ENCODE measurements at places on chromosomes 6 and 20.

DNA sequence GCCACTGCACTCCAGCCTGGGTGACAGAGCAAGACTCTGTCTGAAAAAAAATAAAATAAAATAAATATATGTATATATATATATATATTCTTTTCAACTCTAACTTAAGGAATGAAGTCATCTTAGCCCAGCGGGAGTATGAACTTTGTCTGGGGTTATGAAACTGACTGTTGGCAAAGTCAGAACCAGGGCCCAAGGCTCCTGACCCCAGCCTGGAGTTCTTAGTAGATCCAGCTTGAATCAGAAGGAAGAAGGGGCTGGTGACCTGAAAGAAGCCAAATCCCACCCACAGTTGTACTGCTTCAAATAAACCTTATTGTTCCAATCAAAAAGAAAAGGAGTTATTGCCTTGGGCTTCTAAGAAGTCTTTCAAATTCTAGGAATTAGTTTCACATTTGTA, 83.1 kb upstream of the MAP7 start:
- no peak for DNase-seq

GRCh38 chr6:112744827-112745226, 397.7 kb downstream of the RFPL4B start:
- DNase-seq = no peak

DNA sequence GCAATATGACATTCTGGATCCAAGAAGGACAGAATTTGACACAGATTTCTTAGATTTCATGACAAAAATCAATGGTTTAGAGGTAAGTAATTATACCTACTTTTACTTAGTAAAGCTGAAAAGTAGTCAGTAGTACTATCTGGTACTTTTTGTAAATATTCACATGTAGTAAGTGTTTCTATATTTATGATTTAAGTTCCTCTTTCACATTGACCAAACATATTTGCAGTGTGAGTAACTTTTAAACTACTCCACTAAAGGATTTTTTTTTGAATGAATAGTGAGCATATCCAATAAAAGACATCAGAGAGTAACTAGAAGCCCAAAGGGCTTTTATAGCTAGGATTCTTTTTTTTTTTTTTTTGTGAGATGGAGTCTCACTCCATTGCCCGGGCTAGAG, 60.8 kb downstream of the DNAH8 start:
- no peak for DNase-seq

DNA sequence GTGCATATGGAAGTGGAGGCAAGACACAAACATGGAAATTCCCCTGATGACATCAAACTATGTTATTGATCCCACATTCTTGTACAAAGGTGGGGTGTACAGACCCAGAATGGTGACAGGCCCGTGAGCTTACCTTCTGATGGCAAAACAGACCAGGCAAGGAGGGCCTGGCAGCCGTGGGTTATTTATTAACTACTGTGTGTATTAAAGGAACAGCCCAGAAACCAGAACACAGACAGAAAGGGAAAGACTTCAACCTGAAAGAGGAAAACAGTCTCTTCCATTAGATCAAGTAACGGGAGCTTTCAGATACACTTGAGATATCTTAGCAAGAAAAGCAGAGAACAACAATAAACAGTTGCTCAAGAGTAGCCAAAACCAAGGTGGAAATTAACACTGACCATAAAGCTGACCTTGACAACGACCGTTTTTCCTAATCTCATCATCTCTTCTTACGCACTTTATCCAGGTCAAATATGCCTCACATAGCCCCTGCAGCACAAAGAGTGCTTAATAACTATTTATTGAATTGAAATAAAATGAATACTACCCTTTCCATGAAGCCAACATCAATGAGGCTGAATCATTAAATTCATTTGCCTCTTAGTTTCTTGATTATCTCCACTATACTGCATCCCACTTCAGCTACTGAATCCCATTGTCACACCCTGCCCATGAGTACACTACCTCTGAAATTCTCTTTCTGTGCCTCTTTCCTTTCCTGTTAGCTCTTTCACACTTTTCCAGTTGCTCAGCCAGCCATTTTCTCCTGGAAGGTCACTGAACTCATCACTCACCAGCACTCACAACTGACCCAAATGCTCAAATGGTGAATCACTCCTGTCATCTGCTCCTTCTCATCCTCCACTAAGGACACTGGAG, 67.4 kb downstream of the MOXD1 start:
- no peak for DNase-seq

- DNase-seq = no peak
Observed at GRCh38 chr6:158767709-158768108, 51.5 kb downstream of the EZR start.

DNA sequence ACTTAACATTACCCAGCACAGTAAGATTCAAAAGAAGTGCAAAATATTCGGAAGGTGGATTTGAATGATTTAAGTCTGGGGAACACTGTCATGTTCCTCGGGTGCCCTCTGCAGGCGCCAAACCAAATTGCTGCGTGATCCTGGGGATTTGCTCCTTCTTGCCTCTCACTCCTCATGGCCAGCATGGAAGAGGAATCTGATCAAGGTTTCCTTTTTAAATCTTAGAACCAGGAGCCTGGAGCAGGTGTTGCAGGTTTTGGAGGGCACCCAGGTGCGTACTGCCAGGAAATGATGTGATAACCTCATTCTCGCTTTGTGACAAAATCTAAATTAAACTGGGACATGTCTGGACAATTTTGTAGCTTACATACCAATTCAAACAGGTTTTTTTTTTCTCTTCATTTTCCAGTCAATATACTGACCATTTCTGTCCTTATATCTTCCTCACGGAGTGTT, 8.1 kb upstream of the PFDN4 start:
- no peak for DNase-seq

- DNase-seq = no peak
Observed at GRCh38 chr6:125004198-125004597, 42.0 kb downstream of the RNF217 start.

DNA sequence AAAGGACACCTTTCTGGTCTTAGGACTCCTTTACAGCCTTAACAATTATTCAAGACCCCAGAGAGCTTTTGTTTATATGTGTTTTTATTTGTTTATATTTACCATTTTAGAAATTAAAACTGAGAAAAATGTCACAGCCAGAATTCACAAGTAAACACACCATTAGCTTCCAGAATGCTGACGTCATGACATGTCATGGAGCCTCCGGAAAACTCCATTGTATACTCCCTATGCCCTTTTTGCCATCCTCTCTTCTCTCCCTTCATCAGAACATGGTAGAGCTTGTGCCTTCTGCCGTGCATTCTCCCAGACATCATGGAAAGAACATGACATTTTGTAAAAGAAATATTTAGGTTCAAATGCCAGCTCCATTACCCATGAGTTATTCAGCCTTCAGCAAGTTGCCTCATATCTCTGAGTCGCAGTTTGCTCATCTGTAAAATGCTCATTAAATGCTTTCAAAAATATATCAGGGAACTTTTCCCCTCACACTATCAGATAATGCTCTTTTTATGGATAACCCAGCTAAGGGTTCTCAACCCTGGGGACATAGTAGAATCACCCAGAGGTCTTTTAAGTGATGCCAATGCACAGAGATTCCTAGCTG, 27.8 kb downstream of the TNFAIP3 start:
- no peak for DNase-seq

GRCh38 chr6:63589952-63590411, 17.7 kb downstream of the LOC128125822 start:
- no peak for DNase-seq

- DNase-seq = no peak
Observed at GRCh38 chr6:7052443-7053011, 55.2 kb upstream of the RREB1 start.

- no peak for DNase-seq
Observed at GRCh38 chr20:63047267-63047666, 40.5 kb upstream of the BHLHE23 start.

DNA sequence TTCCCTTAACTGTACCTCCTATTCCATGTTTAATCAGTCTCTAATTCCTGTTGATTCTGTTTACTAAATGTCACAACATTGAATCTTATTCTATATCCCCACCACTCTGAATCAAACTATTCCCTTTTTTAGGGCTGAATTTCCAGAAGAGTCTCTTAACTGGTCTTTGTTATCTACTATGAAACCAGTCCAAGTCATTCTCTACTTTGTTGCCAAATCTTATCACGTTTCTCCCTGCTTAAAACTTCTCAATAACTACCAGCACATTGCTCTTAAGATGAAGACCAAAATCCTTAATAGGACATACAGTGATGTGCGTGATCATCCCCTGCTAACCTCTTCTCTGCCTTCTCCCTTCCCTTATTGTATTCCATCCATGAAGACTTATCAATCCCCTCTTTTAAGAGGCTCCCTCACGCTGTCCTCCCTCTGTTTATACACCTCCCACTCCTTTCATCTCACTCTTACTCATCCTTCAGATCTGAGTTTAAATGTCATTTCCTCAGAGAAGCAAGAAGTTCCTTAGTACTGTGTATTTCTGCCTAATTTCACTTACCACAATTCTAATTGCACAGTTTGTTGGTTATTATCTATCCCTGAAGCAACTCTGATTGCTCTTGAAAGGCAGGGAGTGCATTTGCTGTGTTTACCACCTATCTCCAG, 143.0 kb upstream of the AHI1 start:
- DNase-seq = no peak

GRCh38 chr6:87929843-87930288, 117.8 kb upstream of the SPACA1 start:
- DNase-seq = peak; percentile 48

- no peak for DNase-seq
Observed at GRCh38 chr6:170074435-170074834, 216.4 kb downstream of the DLL1 start.

DNA sequence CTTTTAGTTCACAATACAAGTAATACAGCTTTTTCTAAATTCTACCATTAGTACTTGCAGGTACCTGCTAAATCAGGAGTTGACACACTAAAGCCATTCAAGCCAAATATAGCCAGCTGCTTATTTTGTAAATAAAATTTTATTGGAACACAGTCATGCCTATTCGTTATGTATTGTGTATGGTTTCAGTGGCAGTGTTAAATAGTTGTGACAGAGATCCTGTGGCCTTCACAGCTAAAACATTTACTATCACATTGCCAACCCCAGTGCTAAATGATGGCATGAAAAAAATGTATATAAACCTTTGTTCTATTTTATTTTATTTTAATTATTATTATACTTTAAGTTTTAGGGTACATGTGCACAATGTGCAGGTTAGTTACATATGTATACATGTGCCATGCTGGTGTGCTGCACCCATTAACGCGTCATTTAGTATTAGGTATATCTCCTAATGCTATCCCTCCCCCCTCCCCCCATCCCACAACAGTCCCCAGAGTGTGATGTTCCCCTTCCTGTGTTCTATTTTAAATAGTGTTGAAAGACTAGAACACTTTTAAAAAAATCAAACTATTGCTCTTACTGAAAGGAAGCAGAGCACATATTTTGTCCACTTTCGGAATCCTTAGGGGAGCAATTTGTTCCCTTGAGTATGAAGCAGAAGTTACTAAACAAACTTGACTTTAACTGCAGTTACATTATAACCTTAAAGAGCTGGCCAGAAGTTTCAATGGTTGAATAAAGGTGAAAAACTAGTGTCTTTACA, 115.7 kb downstream of the PRIM2 start:
- no peak for DNase-seq

DNA sequence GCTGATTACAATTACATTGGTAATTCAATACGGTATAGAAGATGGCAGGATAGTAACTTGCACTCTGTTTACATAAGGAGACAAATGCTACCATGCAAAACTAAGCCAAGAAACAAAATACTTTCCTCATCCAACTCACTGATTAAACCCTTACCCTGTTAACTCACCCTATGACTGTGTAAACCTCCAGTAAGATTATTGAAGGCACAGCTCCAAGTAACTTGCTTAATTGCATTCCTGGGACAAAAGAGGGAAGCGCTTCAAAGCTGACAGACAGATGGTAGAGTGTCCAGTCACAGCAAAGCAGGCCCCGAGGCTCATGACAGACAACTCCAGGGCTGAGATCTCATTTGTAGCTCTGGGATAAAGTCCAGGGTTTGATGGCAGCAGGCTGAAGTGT, 6.9 kb upstream of the KIF16B start:
- DNase-seq = no peak

GRCh38 chr20:21361266-21361665, 36.1 kb downstream of the NKX2-4 start:
- DNase-seq = peak; percentile 2

GRCh38 chr6:43070028-43070632, 6.0 kb upstream of the PTK7 start:
- DNase-seq = no peak

DNA sequence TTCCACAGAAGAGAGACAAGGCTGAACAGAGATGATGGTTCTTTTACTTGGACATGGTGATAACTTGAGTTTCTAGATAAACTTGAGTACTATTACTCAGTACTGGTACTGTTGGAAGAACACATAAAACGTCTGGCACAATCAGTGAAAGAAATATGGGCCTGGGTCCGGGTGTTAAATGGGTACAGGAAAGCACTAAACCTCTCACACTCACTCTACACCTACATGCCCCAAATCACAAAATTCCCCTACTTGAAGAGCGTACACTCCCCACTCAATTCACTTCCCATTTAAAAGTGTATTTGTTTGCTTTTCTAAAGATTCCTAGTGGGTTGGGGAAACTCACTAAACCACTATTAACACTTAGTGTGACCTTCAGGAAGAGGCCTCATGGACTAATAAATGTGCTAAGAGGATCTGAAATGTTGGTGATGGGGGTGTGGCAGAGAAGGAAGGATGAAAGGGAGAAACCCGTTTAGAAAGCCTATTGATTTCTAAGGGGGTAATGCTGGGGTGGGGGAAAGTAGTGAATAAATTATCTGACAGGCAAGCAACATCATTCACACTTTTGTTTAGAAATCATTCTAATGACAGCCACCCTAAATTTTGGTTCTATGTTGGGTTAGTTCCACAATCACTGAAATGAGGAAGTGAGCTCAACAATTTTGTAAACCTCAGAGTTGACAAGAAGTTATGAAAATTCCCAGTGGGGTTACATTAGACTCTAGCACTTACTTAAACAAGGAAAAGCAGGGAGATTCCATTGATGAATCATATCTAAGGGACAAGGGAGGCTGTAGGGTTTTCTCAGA, 222.6 kb upstream of the MARCKS start:
- DNase-seq = no peak

GRCh38 chr6:3340894-3341293, 82.1 kb downstream of the PSMG4 start:
- no peak for DNase-seq

- no peak for DNase-seq
Observed at GRCh38 chr6:4531406-4531805, 244.8 kb upstream of the CDYL start.

DNA sequence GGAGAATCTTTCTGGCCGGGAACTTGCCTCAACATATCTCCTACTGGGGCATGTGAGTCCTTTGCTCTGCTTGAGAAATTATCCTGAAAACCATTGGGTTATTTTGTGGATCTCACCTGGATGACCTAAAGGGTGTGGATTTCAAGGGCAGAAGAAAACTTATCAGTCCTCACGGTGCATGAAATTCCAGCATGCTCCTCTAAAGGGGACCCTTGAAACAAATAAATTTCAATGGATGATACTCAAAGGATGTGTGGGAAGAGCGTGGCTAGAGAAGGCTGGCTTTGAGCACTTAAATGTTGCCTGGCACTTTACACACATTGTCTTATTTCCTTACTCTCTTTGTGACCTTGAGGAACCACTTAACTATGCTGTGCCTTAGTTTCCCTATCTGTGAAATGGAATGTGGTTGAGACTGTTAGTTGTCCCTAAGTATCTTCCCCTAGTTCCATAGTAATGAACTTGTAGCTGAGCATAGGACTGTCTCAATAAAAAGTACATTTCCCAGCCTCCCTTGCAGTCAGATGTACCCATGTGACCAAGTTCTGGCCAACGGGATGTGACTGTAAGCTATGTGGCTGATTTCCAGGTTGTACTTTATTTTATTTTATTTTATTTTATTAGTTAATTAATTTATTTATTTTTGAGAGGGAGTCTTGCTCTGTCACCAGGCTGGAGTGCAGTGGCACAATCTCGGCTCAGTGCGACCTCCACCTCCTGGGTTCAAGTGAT, 81.9 kb upstream of the PTPN1 start:
- no peak for DNase-seq

Data from NCI-H1436 treated with DMSO at 0.1 percent for 48 hours (cell line).